Activated naive CD4-positive, alpha-beta T cell treated with anti-CD3 and anti-CD28 coated beads, Interleukin-2, amount 10 ng/mL, durations not matched to agents 7 days and 5 days (primary cell): ENCODE measurements at places on chromosomes 4 and X.

DNA sequence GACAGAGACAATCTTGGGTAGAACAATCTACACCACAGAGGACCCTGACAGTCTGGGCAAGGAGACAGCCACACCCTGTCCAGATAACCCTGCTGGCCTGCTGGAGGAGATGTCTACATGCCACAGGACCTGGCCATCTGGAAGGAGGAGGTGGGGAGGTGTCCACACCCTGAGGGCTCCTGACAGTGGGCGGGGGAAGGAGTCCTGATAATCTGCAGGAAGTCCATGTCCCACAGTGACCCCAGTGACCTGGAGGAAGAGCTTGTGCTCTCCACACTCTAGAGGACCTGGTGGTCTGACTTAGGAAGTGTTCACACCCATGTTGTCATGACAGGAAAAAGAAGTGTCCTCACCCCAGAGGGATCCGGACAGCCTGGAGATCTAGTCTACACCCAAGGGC is 5.5 kb downstream of the SUV39H1 start:
- no peak for DNase-seq

- DNase-seq, result no peak
These were observed 88.7 kb downstream of the DCTD start for GRCh38 chr4:182828360-182829025.

DNA sequence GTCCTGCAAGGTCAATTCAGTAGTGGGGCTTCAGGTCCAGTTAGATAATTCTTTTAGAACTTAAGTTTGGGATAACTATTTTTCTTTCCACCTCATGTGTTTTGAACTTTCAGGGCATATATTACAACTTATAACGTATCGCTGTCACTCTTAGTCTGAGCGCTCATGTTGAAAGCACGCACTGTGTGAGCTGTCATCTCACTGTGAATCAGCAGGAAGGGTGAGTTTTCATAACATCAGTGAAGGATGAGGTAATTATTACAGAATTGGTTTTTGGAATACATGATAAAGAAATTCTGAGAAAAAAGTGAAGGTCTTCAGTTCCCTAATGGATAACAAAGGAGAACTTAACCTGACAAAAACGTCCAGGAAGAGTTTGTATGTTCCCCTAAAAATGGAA is 45.1 kb upstream of the SLC4A4 start:
- DNase-seq, result no peak

GRCh38 chr4:7408166-7408565 is 26.6 kb downstream of the PSAPL1 start:
- DNase-seq, result no peak

GRCh38 chr4:185870366-185870765 is 58.4 kb upstream of the SORBS2 start:
- no peak for DNase-seq

- DNase-seq, result no peak
These were observed 448.0 kb downstream of the NKX6-1 start for GRCh38 chr4:84051089-84051488.

DNA sequence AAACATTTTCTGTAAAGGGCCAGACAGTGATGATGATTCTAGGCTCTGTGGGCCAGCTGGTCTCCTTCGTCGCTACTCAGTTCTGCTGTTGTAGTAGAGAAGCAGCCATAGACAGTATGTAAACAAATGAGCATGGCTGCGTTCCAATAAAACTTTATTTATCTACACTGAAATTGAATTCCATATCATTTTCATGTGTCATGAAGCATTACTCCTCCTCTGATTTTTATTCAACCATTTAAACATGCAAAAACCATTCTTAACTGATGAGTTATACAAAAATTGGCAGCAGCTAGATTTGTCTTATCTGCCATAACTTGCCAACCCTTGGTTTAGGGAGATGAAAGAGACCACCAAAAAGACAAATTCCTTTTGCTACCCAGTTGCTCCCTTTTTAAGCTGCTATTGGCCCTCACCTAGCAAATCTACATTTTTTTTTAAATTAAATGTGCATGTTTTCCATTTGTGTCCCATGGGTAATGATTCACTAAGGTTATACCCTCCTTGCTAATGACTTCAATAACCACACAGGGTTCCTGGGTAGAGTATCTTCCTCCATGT is 309.9 kb downstream of the DHX15 start:
- no peak for DNase-seq

DNA sequence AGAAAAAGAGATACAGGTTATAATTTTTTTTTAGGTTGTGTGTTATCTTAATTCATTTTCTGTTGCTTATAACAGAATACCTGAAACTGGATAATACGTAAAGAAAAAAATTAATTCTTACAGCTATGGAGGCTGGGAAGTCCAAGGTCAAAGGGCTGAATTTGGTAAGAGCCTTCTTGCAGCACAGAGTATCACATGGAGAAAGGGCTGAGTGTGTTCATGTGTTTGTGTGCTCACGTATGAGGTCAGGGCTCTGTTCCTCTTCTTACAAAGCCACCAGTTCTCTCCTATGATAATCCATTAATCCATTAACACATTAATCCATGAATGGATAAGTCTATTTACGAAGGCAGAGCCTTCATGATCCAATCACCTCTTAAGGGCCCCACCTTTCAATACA is 8.6 kb upstream of the RAB28 start:
- no peak for DNase-seq

GRCh38 chrX:9729171-9729885 is 36.3 kb downstream of the GPR143 start:
- no peak for DNase-seq

DNA sequence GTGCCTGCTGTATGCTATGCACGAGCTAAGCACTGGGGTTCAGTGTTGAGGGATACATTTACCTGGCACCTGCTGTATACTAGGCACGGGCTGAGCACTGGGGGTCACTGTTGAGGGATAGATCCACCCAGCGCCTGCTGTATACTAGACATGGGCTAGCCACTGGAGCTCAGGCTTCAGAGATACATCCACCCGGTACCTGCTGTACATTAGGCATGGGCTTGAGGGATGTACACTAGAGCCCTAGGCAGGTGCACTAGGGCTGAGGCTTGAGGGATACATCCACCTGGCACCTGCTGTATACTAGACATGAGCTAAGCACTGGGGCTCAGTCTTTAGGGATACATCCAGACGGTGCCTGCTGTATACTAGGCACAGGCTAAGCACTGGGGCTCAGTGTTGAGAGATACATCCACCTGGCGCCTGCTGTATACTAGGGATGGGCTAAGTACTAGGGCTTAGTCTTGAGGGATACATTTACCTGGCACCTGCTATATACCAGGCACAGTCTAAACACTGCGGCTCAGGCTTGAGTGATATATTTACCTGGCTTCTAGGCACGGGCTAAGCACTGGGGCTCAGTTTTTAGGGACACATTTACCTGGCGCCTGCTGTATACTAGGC is 92.7 kb downstream of the ADRA2C start:
- no peak for DNase-seq

DNA sequence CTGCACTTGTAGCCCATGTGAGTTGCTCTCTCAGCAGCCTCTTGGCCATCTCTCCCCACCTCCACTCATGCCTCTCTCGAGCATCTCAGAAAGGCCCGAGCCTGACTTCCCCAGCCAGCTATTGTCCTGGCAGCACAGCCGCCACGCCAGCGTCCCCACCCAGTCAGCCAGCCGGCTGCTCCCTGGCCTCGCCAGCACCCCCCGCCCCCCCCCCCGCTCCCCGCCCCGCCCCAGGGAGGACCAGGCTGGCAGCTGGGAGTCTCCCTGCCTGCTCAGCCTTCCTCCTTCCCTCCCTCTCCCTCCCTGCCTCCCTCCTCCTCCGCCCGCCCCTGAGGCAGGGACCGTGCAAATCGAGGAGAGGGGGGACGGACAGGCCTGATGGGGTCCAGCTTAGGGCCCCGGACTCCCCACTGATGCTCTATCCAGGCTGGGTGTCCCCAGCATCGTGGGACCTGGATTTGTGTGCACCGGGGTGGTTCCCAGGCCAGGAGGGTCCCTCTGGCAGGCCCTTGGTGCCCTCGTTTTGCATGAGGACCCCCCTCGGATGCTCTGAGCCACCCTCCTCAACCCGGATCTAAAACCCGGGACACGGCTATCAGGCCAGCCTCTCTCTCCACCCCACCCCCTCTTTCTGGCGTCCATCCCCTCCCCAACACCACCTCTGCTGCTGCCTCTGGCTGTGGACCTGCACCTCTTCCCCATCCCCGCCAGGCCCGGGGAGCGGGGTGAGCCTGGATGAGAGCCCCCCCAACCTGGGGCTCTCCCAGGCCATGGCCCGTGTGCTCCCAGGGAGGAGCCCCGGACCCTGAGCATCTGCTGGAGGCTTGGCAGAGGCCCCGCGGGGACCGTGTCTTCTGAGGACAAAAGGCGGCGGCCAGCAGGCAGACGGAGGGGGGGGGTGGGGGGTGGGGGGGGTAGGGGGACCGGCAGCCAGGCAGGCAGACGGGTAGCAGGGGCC is at the start of gene GPR173:
Gene GPR173, plus strand, starts transcription at position 621 of the 958 bp plus-strand sequence. CDS start 27,833 bp downstream, outside the sequence.
- no peak for DNase-seq

DNA sequence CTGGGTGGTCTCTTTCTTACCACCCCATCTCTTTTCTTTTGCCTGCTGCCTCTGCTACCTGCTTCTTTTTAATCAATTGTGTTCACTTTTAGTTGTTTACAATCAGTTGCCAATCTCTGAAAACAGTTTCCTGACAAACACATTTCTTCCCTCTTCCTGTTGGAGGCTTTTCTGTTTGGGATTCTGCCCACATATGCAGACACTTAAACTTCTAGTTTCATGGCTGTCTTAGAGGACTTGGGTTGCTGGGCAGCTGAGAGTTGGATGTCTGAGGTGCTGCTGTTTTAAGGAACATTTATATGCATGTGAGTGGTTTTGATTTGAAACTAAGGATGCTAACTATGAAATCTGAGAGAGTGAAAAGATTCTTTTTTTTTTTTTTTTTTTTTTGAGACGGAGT is 112.3 kb upstream of the LIMCH1 start:
- no peak for DNase-seq

DNA sequence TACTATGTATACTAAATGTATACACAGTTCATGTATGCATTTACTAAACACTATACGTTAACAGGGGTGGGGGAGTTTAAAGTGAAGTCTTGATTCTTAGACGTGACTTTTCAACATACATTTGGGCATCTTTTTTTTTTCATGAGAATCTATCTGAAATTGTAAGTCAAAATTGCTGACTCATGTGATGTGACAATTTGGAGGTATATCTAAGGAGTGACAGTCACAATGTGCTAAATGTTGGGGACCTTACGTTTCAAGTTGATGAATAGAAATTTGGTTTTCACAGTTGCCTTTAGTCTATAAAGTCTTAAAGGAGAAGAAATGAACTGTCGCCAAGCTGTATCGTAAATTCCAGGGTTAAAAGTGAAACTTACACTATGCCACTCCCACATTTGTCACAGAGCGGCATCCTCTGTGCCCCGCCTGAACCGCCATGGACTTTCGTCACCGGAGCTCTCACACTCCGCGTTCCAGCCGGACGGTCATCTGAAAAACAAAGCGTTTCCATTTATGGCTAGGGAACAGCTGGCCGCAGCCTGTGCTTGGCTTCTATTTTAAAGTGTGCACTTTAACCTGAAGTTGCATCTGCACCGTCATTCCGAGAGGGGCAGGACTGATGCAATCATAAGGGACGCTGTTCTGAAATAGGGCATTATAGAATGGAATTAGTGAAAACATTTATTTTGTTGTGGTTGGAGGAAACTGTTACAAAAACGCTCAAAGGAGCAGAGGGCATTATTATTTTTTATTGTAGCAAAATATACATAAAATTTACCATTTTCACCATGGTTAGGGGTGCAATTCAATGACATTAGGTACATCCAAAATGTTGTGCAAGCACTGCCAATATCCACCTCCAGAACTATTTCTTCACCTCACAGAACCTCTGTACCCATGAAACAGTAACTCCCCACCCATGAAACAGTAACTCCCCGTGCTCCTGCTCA is 30.9 kb downstream of the PDLIM3 start:
- DNase-seq, result no peak

DNA sequence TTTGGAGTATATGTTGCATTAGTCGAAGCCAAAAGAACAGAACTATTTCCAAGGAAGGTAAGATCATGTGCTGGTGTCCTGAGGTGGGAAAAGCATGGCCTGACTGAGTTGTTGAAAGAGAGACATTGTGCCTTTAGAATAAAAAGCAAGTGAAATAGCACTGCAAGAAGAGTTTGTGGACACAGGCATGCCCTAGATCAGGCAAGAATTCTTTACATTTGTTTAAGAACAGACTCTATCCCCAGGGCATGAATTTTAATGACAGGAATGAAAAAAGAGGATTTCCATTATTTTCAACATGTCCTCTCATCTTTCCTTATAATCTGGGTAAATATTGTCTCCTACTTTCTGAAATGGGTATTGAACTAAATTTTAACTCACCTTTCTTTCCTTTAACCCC is 516.2 kb upstream of the GALNT7 start:
- no peak for DNase-seq

- no peak for DNase-seq
These were observed 10.1 kb downstream of the DHX15 start for GRCh38 chr4:24574236-24574635.

- no peak for DNase-seq
These were observed 412.5 kb upstream of the KLHL4 start for GRCh38 chrX:87105131-87105530.

- peak; percentile 64 for DNase-seq
These were observed 30.1 kb upstream of the BBS7 start for GRCh38 chr4:121900132-121900983.

DNA sequence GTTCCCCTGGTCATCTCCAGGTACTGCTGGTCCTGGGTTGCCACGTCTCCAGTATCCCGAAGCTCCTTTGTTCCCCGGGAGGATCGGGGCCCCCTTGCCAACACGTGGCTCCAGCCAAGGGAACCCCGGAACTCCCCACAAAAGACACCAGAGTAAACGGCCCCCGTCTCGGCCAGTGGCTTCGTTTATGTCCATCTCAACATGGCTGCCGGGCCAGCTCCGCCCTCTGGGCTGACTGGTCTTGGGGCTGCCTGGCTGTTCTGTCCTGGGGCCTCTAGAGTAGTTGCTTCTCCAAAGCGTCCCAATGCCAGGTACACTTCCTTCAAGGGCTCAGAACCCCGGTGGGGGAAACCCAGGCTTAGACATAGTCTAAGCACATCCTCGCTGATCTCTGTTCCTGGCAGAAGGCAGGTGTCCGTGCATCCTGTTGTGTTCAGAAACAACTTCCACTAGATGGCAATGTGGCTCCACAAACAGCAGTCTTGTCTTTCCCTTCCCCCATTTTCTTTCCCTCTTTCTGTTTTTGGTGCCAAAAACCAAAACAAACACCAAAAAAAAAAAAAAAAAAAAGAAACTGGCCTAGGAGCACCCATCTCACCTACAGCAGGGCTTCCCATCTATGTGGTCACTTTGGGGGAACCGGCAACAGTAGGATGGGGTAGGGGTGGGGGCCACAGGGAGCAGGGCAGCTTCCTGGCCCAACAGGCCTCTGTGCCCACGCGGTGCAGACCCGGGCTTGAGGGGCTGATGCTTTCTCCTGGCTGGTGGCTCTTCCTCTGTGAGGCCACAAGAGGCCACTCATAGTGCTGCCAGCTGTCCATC is 35.3 kb downstream of the NBDY start:
- peak; percentile 76 for DNase-seq
